ENCODE measurements at places on chromosomes 7 and 10.

GRCh38 chr10:19563388-19564141 is 252.7 kb upstream of the PLXDC2 start:
- peak; percentile 2 for DNase-seq

- DNase-seq, result no peak
These were observed 260.8 kb downstream of the DYNC1I1 start for GRCh38 chr7:96033009-96033598.

- DNase-seq, result no peak
These were observed 70.1 kb downstream of the NPSR1 start for GRCh38 chr7:34728156-34728555.

- no peak for DNase-seq
These were observed 41.1 kb upstream of the TMEM229A start for GRCh38 chr7:124074007-124074406.

GRCh38 chr7:151923097-151923876 is 33.0 kb upstream of the GALNTL5 start:
- DNase-seq, result no peak

DNA sequence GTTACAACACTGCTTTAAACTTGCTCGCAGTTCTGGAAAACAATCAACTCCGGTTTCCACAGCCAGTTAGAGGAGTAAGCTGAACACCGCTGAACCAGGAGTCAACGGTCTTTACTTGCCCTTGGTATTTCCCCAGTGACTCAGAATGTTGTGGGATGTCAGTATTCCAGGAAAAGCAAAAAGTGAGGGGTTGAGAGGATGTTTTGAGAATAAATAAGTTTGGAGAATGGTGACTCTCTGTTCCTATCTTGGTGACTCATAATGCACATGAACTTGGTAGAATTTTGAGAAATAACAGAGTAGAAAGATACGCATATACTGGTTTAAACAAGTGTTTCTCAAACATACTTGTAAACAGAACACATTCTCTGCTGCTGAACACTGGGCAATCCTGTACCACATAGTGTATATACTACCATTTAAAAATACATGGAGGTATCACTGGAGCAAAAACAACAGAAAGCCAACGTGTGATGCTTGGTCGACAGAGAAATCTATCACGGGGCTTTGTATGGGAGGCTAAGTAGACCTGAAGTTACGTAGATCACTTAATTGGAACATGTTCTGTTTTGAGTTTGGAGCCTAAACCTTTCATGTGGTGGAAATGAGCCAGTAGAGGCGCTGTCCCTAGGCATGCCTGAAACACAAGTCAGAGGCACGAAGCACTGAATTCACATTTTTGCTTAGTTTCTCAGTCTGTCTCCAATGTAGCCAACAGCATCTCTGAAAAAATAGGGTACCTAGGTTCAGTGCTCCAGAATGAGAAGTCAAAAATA is 534.3 kb downstream of the PARD3 start:
- peak; percentile 96 for DNase-seq

- DNase-seq, result peak; percentile 68
These were observed 13.9 kb downstream of the FIGNL1 start for GRCh38 chr7:50436133-50436806.

DNA sequence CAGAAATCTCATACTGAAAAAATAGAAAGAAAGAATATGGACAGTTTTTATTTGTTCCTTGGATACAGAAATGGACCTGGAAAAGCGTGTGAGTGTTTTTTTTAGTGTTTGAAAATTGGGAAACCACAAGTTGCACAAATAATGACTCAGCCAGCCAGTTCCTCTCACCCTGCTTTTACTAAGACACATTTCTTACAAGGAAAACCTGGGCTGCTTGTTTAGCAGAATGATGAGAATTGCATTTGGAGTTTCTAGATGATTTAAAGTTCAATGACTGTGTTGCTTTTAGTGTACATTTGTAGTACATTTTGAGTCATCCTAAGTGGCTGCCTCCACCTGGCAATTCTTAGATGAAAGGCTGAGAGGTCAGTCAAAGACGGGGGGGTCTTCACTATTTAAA is 218.7 kb downstream of the ABCA13 start:
- DNase-seq, result peak; percentile 68

DNA sequence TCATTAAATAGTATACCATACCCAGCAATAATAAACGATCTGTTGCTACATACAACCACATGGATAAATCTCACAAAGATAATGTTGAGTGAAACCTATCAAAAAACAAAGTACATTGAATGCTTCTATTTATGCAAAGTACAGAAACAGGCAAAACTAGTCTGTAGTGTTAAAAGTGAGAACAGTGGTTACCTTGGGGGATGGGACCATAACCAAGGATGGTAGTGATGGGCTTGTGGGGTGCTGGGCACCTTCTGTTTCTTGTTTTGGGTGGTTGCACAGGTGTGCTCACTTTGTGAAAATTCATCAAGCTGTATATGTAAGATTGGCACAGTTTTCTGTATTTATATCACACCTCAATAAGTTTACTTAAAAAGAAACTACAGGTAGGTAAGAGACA is 105.7 kb downstream of the ATE1 start:
- DNase-seq, result no peak

DNA sequence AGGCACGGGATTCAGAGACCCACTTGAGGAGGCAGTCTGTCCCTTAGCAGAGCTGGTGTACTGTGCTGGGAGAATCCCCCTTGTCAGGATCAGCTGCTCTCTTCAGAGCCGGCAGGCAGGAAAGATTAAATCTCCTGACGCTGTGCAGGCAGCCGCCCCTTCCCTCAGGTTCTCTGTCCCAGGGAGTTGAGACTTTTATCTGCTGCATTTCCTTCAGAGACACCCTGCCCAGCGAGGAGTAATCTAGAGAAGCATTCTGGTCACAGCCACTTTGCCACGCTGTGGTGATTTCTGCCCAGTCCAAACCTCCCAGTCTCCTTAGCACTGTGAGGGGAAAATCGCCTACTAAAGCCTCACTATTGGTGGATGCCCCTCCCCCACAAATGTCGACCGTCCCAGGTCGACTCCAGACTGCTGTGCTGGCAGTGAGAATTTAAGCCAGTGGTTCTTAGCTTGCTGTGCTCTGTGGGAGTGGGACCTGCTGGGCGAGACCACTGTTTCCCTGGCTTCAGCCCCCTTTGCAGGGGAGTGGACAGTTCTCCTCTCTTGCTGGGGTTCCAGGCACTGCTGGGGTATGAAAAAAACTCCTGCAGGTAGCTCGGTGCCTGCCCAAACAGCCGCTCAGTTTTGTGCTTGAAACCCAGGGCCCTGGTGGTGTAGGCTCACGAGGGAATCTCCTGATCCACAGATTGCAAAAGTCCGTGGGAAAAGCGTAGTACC is 265.4 kb downstream of the ZWINT start:
- no peak for DNase-seq

GRCh38 chr10:3755440-3756359 is 29.3 kb downstream of the KLF6 start:
- DNase-seq, result peak; percentile 74

GRCh38 chr10:91779011-91779605 is 19.1 kb upstream of the TNKS2 start:
- no peak for DNase-seq

DNA sequence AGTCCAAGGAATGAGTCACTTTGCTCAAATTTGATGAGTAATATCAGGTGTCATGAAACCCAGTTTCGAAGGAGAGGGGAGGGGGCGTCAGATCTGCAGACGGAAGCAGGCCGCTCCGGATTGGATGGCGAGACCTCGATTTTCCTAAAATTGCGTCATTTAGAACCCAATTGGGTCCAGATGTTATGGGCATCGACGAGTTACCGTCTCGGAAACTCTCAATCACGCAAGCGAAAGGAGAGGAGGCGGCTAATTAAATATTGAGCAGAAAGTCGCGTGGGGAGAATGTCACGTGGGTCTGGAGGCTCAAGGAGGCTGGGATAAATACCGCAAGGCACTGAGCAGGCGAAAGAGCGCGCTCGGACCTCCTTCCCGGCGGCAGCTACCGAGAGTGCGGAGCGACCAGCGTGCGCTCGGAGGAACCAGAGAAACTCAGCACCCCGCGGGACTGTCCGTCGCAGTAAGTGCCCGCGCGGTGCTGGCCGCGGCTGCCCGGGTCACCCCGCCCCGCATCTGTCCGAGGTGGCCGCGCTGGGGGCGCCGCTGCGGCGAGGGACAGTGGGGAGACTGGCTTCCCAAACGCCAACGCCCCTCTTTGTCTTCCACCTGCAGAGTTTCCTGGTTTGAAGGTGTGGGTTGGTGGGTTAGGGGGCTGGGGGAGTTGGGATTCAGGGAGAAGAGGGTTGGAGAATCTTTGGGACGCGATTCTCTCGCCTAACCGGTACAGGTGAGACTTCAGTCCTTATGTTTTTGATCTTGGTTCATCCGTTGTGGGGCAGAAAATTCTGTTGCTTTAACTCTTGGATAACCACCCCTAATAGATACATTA is at the start of gene TAC1:
Gene TAC1, plus strand, starts transcription at position 351 of the 829 bp plus-strand sequence. CDS start 527 bp downstream, outside the sequence.
- peak; percentile 4 for DNase-seq

GRCh38 chr10:32142646-32143045 is 86.4 kb upstream of the KIF5B start:
- no peak for DNase-seq

GRCh38 chr7:123120286-123120685 is 79.5 kb downstream of the SLC13A1 start:
- peak; percentile 62 for DNase-seq

DNA sequence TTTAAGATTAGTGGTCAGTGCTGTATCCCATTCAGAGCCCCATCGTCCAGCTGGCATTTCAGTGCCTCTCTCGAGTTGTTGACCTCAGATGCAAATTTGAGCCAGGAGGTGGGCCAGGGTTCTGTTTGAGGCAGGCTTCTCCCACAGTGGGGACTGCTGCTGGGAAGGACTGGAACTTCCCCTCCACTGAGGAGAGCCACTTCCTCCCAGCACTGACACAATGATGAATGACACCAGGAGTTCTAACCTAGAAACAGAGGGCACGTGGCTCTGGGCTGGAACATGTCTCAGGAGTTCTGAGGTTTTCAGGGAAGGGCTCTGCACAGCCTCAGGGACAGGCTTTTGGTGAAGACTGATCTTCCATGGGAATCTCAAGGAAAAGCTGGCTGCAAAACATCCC is 18.3 kb upstream of the BTBD16 start:
- no peak for DNase-seq

DNA sequence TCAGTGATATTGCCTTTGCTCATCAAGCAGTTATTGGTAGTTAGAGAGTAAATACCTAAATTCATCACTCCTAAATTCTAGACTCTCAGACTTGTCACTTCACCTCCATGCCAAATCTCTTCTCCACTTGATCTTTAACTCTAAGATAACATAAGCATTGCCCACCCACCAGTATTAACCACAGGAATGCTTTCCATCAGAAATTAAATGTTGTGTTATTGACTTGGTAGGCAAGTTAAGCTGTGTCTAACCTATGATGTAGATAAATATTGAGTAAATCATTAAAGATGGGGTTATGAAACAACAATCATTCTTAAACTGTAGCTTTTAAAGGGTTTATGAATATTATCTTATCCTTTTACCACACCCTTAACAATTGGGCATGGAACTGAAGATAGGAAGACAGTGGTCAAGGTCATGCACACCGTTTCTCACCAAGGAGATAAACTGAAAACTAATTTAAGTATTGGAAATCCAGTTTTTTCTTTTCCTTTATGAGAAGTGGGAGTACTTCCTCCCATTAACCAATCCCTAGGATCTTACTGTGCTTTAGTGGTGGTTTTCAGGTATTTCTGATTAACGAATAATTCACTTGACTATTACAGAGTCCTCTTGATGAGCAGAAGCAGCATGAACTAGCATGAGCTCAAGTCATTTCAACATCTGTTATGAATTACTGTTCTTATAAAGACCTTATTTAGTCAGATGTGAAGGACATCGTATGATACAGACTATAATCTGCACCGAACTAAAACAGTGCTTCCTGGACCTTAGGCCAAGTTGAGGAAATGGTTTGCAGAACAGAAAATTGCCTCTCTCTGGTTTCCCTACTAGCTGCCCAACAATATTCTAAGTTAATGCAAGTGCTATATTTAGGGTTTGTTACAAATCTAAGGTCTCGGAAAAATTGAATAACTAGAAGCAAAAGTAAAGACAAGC is 142.0 kb downstream of the LCOR start:
- no peak for DNase-seq

- no peak for DNase-seq
These were observed 229.1 kb upstream of the IGFBP3 start for GRCh38 chr7:46150202-46150601.

GRCh38 chr10:12728494-12728893 is 273.0 kb downstream of the CCDC3 start:
- DNase-seq, result peak; percentile 34

GRCh38 chr10:71025535-71025934 is 137.2 kb upstream of the PCBD1 start:
- peak; percentile 16 for DNase-seq

DNA sequence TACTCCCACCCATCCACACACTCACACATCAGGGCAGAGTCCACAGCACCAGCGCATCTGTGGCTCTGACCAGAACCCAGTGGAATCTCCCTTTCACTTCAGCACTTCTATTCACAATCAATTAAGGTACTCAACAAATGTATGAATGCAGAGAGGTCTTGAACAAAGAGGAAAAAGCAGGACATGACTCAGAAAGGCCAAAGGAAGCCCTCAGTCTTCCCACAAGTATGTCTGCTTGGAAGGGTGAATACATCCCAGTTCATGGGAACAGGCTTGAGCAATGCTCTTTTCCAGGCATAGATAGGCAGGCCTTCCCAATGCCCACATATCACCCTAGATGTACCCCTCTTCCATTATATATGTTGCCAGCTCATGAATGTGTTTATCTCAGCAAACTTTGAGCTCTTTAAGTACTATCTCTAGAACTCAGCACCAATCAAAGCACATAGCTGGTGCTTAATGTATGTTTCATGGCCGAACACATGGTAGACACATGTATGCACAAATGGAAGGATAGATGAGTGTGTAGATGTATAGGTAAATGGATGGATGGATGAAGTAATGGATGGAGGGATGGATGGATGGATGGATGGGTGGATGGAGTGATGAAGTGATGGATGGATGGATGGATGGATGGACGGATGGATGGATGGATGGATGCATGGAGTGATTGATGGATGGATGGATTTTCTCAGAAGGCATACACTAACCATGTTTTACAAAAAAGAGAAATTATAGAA is 507.6 kb downstream of the GRID1 start:
- DNase-seq, result no peak

GRCh38 chr7:101378751-101379174 is 16.1 kb downstream of the COL26A1 start:
- DNase-seq, result peak; percentile 83

GRCh38 chr7:51187941-51188340 is 128.7 kb downstream of the COBL start:
- peak; percentile 17 for DNase-seq

- no peak for DNase-seq
These were observed 306.6 kb upstream of the LRGUK start for GRCh38 chr7:133820584-133820983.

GRCh38 chr10:68666280-68666760 is 54.7 kb upstream of the CCAR1 start:
- DNase-seq, result peak; percentile 74

- DNase-seq, result no peak
These were observed 27.3 kb upstream of the ARHGAP22 start for GRCh38 chr10:48632166-48632565.

DNA sequence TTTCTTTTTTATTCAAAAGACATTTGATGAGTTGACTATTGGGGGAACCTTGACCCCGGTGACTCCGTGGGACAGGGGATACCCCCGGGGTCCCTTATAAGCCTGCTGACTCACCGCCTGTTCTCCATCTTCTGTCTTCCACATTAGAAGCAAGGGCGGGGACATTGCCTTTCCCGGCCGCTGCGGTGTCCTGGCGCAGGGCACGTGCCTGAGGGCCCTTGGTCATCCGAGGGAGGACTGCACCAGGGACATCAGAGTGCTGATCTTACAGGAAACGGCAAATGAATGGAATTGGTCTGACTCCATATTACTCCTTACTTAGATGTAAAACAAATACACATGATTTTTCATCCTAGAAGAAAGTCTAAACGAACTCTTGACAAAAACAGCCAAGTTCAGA is 170.1 kb downstream of the CUX1 start:
- DNase-seq, result no peak

All from astrocyte of the hippocampus (primary cell).